ENCODE measurements at places on chromosomes 7 and 10.

- DNase-seq = peak; percentile 12
Observed at GRCh38 chr10:88804083-88804812, 1.7 kb downstream of the LIPM start.

- DNase-seq = no peak
Observed at GRCh38 chr7:121957626-121958025, 84.7 kb downstream of the PTPRZ1 start.

DNA sequence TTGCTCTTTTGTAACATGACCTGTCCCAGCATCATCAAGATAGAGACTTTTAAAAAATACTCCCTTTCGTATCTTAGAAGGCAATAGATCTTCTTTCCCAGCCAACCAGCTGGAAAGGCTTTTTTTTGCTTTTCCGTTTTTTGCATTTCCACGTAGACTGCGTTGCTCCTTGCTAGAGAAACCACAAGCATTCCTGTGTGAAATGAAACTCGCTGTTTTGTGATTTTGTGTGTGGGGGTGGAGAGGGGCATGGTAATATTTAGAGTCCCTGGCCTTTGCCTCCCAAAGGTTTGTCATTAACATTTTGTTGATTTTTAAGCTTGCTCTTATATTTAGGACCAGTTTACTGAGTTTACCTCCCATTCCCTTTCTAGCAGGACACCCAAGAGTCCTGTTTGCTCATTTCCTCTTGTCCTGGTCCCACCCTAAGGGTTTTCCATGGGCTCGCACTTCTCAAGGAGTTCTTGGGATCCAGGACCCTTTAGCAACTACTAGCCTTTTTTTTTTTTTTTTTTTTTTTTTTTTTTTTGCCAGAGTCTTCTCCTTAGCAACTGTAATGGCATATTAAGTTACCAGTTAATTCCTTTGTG is 243.6 kb downstream of the BICC1 start:
- DNase-seq = no peak

GRCh38 chr10:59687657-59688056 is 22.0 kb downstream of the SLC16A9 start:
- no peak for DNase-seq

DNA sequence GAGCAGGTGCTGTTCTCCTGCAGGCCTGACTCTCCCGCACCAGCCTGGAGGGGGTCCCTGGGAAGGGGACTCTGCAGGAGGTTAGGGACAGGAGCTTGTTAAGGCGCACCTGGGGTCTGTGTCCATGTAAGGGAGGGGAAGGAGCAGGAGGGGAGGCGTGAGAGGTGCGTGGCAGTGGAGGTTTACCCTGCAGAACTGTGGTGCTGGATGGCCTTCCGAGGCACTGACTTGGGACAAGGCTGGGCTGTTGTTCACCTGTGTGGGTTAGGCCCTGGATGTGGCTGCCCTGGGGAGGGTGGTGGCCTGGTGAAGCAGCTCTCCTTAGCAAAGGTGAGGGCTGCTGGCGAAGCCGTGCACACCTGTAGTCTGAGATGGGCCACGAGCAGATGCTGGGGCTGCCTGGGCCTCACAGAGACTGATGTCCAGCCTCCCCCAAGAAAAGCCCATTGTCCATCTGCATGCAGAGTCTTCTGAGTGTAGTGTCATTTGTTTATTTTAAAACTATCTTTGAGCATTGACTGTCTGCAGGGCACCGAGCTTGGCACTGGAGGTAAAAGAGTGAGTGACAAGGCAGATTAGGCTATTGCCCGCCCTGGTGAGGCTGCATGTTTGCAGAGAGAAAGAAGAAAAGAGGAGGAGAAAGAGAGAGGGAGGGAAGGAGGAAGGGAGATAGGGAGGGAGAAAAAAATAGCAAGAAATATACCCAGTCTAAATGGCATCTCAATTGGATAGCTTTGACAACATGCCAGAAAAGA is 225.3 kb downstream of the GLRX3 start:
- no peak for DNase-seq

DNA sequence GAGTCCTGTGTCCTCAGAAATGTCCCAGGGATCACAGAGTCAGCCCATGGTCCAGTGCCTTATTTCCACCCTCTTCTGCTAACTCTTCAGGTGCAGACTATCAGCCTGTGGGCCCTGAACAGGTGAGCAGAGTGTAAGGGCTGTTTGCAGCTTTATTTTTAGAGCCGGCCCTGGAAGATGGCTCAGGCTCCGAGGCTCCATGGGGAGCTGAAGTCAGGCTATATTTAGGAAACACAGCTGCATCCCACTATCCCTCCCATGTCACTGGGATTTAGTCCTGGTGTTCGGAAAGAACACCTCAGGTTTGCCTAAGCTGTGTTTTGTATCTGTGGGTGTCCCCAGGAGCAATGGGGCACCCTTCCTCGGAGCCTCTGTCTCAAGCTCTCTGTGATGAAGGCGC is 126.9 kb downstream of the RPS24 start:
- DNase-seq = no peak

GRCh38 chr10:103757531-103758293 is 97.7 kb downstream of the SH3PXD2A start:
- no peak for DNase-seq

- no peak for DNase-seq
Observed at GRCh38 chr7:7221599-7222038, 39.3 kb downstream of the C1GALT1 start.

- DNase-seq = no peak
Observed at GRCh38 chr7:51084121-51084520, 232.5 kb downstream of the COBL start.

GRCh38 chr10:51386248-51386885 is 312.1 kb downstream of the PRKG1 start:
- peak; percentile 45 for DNase-seq

- no peak for DNase-seq
Observed at GRCh38 chr10:133616371-133617130, 10.0 kb downstream of the FRG2B start.

GRCh38 chr10:525565-526315 is 163.7 kb downstream of the DIP2C start:
- no peak for DNase-seq

DNA sequence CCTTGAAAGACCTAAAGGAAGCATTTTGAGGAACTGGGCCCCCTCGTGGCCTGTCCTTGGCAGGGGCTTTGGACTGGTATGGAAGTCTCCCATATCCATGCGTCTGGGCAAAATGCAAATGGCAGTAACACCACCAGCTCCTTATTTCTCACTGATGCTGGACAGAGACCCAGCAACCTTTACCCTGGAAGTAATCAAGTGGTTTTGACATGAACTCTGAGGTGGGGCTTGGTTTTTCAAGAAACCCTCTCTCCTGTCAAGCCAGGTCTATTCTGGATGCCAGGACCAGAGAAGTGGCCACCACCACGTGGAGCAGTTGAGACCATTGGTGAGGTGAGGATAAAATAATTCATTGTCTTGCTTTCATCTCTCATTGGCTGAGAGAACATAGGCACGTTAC is 84.4 kb downstream of the OTUD1 start:
- DNase-seq = no peak

DNA sequence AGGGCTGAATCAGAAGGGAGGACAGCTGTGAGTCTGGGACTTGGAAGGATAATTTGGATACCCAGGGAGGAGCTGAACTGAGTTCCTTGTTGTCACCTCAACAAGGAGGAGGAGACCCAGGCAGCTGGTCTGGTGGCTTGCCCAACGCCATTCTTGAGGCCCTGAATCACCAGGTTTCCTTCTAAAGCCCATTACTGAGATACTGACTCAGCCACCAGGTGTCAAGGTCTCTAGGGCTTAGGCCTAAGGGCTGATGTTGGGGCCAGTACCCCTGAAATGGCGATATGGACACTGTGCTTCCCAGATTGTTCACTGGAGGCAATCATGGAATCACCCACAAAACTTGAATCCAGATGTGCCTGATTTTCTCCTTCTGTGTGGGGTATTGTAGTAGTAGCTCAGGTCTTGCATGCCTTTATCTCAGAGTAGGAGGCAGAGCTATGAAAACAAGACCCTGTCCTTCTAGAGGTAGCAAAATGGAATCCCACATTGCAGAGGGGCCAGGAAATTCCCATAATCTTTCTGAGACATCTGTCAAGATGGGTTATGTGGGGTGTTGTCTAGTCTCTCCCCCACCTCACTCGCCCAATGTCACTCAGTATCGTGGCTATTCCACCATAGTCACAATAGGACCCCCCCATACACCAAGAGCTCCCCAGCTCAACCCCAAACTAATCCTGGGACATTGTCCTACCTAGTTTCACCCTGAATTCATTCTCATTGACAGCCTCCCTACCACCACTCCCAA is 1.8 kb upstream of the ATG9B start:
- no peak for DNase-seq

DNA sequence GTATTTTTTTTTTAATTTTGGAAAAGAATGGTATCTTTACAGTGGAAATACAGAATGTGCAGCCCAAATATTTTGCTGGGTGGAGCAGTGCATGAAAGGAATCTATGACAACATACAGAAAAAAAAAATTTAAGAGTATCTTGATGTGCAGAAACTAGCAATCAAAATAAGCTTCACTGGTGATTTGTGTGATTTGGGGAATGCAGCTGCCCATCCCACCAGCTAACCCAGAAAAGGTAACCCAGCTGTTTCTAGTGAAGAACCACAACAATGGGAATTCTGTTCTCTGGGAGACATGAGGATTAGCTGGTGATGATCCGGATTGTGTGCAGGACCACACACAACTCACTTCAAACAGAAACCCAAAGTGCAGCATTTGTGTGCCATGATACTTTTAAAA is 375.5 kb downstream of the SEMA3D start:
- DNase-seq = peak; percentile 76

- peak; percentile 81 for DNase-seq
Observed at GRCh38 chr7:121330053-121330833, 1.4 kb downstream of the WNT16 start.

DNA sequence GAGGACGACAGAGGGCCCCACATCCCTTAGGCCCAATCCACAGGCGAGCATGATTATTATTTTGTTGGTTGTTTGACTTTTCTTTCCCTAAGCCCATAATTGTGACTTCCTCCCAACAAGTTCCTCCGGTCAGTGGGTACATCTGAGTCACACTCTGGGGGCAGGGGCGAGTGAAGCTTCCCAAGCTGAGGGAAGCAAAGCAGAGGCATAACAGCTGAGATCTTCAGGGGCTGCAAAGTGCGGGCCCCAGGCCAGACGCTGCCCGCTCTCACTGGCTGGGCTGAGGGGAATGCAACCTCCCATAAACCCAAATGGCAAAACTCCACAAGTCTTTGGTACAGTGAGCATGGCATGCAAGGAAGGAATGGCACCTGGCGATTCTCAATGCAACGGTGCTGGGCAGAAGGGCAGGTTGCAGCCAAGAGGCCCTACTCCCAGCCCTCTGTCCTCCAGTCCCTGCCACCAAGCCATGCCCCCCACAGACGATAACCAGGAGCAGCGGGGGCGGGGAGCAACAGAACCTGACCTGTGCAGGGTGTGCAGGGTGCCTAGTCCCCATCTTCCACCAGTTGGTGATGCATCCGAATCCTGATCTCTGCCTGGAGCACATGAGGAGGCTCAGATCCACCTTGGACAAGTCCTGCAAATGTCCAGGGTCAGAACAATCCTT is 25.3 kb downstream of the TNS3 start:
- DNase-seq = no peak

DNA sequence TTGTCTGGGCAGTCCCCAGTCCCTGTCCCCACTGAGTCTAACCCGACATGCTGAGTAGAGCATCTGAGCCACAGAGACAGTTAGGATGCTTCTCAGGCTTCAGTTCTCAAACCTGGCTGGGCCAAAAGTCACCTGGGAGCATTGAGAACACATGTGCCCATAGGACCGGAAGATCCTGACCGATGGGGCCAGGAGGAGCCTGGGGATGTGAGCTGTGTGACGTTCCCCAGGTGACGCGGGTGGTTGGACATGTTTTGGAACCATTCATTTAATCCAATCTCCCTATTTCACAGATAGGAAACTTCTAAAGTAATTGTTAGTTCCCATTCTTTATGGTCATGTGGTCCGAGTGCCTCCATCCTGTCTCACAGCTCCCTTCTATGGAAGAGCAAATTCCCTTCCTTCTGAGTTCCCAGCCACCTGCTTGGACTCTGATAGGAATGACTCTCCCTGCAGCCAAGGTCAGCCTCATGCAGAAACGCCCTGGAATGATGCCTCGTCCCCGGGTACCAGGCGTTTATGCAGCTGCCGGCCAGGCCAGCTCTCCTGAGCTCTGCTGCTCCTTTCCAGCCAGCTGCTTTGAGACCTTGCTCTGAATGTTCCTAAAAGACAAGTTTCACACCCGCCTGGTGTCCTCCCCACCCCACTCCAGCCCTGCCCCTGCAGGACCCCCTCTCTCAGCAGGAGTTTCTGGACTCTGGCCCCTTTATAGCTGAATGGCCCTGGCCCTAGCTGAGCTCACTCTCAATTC is 166.5 kb upstream of the RHEB start:
- no peak for DNase-seq

DNA sequence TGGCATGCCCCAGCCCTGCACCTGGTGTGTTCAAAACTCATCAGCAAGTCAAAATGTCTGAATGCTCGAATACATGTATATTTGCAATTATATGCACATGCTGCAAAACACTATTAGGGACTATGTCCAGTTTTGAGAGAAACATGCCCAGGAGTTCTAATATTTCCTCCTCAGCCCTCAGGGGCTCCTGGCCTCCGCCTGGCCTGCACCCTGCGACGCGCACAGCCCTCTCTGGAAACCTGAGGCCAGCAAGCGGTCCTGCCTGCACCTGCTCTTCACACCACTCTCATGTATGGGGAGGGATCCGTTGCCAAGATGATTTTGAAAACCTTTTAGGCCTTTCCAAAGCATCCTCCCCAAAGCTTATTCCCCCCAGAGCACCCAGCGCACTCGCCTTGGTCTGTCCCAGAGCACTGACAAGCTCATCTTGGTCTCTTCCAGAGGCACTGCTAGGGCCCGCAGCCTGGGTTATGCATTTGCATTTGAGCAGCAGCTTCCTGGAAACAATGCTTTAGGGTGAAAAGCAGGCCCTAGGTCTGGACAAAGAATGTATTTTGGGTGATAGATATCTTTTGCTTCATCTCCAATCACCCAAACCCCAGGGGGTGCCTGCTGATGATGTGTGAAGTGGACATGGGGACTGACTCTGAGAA is 22.6 kb upstream of the CNPY1 start:
- DNase-seq = no peak

GRCh38 chr10:33807531-33808359 is 473.3 kb upstream of the NRP1 start:
- DNase-seq = peak; percentile 59

- DNase-seq = no peak
Observed at GRCh38 chr7:66657798-66658197, 29.1 kb downstream of the KCTD7 start.

DNA sequence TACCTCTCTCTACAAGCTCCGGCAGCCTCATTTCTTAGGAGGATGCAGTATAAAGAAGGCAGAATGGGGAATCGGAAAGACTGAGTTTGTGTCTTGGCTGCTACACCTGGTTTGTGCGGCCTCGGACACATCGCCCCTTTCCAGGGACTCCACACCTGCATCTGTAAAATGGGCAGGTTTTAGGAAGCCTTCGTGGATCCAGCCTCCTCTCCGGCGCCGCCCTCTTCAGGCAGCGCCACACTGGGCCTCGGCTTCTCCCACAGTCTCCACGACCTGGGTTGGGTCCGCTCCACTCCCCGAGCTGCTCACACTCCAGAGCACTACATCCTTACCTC is 341 bp downstream of the GOT1 start:
- DNase-seq = no peak

DNA sequence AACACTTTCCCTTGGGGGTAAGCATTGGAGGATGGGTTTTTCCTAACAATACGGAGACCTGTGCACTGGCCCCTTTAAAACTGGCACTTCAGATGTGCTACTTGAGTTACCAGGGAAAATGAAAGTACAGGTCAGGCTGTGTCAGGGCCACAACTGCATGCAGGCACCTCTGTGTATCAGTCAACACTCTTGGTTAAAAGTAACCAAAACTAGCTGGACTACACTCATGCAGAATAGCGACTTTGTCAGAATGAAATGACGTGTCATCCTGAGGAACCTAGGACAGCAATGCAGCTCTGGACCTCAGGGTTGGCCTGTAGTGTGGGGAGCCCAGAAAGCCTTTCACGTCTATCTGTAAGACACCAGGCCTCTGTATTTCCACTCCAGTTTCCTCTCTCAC is 33.8 kb upstream of the SMKR1 start:
- DNase-seq = no peak
